CD4-positive, alpha-beta T cell treated with Interleukin-2 at 100 ng/mL for 4 hours (primary cell): ENCODE measurements at places on chromosomes 16 and 17.
A peak's percentile ranks its signal among the peaks of the same experiment; 100 is the strongest.

- no peak for DNase-seq
These were observed 7.2 kb downstream of the PLCG2 start for GRCh38 chr16:81786321-81786720.

- DNase-seq: no peak
These were observed 31.2 kb downstream of the CIBAR2 start for GRCh38 chr16:85081038-85081437.

GRCh38 chr17:57859601-57860413 is 10.0 kb upstream of the MRPS23 start:
- DNase-seq: no peak

DNA sequence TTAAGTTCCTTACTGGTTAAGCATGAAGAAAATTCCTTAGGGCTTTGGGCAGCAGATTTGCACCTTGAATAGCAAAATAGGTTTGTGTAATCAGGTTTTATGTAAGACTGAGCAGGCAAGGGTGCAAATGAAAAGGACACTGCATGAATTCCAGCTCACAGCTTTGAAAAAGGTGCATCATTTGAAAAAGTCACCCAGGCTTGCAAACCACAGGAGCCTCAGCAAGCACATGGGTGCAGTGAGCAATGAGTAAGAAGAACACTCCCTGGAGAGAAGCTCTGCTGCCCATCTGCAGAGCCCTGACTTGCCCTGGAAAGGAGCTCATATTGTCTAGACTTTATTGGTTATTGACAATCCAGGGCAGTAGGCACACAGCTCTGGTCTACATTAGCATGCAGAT is 165.6 kb upstream of the KCNJ16 start:
- DNase-seq: no peak

- peak; percentile 41 for DNase-seq
These were observed 90.7 kb upstream of the SMIM36 start for GRCh38 chr17:55601874-55602364.

- no peak for DNase-seq
These were observed 128.5 kb upstream of the HS3ST2 start for GRCh38 chr16:22685459-22685830.

- no peak for DNase-seq
These were observed 23.5 kb downstream of the UBALD1 start for GRCh38 chr16:4591191-4591590.

DNA sequence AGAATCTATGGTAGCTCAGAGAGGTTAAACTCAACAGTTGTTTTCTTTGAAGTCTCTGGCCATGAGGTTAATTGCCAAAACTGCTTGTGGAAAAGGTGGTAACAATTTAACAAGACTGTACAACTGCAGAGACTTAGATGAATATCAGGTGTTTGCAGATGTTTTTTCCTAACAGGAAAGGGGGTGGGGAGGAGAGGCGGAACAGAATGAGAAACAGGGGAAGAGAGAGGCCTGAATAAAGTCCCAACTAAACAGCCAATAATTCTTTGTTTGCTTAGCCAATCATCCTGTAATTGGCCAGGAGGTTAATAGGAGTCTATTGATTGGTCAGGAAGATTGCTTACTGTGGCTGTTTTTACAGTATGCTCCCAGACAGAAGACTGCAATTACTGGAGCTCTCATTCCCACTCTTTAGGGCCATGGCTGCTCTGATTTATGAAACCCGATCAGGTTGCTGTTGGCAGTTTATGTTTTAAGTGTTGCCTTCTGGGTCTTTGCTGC is 249.7 kb upstream of the TBX2 start:
- DNase-seq: no peak

- DNase-seq: peak; percentile 28
These were observed 736 bp downstream of the CNP start for GRCh38 chr17:41967141-41967920.

- DNase-seq: peak; percentile 10
These were observed 16.2 kb downstream of the CA4 start for GRCh38 chr17:60165971-60166370.

GRCh38 chr16:57566436-57566835 is 24.0 kb downstream of the ADGRG5 start:
- no peak for DNase-seq

DNA sequence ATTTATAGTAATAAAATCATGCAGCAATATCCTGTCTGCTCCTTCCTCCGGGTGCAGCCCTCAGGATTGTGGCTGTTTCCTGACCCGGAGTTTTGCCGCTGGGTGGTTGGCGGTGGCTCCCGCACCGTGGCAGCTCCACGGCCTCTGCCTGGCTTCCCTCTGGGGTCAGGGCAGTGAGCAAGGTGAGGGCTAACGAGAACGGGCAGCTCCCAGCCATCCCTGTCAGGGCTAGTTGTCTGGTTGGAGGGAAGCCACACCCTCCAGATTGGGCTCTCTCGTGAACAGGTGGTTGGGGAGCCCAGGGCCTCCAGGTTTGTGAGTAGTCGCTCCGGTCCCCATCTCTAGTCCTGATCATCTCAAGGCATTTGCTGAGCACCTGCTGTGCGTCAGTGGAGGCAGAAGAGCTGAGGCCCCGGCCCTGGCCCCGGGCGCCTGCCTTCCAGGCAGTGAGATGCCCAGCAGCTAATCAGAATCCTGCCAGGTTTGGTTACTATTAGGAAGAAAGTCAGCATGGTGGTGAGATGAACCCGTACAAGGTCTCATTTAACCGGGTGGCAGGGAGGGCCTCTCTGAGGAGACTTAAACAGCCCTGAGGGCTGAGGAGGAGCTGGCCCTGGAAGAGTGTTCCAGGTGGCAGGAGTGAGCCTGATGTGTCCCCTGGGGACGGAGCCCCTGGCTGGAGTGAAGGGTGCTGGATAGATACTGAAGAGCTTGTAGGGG is 2.3 kb upstream of the NUDT16L1 start:
- DNase-seq: no peak

GRCh38 chr16:76955629-76956028 is 235.4 kb upstream of the MON1B start:
- no peak for DNase-seq

DNA sequence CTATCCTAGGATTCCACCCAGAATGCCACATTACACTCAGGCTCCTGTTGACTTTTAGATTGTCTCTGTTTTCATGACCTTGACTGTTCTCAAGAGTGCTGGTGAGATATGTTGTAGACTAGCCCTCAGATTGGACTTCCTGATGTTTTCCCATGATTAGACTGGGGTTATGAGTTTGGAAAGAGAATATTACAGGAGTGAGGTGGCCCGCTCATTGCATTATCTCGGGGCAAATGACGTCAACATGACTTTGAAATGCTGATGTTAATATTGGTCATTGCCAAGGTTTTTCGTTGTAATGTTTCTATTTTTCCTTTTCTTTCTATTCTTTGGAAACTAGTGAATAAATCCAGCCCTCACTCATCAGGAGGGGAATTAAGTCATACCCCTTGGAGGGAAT is 355.7 kb upstream of the MON1B start:
- no peak for DNase-seq

GRCh38 chr16:13926464-13926863 is 6.5 kb downstream of the ERCC4 start:
- DNase-seq: no peak

- DNase-seq: no peak
These were observed 3.0 kb downstream of the ARHGDIA start for GRCh38 chr17:81867991-81868673.

- DNase-seq: no peak
These were observed 26.7 kb downstream of the KDM8 start for GRCh38 chr16:27229891-27230470.

GRCh38 chr17:8001976-8002720 is at the start of gene GUCY2D:
Gene GUCY2D, plus strand, starts transcription at chr17:8002615. Its CDS starts 433 bp downstream, at chr17:8003048.
- DNase-seq: no peak

- no peak for DNase-seq
These were observed 19.7 kb downstream of the NUP88 start for GRCh38 chr17:5399767-5400166.

DNA sequence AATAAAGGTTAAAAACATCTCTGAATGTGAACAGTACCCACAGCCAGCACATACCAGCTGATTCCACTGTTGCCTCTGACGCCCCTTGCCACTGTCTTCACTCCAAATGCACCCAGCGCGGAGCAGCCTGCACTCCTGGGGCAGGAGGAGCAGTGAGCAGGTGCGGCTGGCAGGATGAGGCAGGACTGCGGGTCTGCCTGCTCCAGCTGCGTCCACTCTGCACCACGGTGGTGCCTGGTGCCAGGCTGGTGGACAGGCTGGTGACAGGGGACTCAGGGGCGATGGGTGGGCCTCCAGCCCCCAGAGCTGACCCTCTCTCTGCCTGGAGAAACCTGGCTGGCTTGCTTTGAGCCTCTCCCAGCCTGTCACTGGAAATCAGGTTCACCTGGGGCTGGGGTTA is 9.4 kb downstream of the RAB40B start:
- no peak for DNase-seq

DNA sequence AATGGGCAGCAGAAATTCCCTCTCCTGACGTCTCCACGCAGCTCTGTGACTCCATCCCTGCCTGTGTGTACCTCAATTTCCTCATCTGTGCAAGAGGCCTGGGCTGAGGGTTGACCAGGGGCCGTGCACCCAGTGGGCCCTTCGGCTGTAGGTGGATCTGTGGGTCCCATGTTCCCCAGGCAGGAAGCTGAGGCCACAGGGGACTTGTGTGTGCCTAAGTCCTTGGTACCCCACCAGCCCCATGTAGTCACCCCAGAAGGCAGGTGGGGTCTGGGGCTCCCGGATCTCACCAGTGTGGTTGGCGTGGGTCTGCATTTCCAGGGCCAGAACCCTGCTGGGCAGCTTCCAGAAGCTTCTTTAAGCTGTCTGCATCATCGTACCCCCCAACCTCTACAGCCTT is 177.4 kb upstream of the GSE1 start:
- no peak for DNase-seq

DNA sequence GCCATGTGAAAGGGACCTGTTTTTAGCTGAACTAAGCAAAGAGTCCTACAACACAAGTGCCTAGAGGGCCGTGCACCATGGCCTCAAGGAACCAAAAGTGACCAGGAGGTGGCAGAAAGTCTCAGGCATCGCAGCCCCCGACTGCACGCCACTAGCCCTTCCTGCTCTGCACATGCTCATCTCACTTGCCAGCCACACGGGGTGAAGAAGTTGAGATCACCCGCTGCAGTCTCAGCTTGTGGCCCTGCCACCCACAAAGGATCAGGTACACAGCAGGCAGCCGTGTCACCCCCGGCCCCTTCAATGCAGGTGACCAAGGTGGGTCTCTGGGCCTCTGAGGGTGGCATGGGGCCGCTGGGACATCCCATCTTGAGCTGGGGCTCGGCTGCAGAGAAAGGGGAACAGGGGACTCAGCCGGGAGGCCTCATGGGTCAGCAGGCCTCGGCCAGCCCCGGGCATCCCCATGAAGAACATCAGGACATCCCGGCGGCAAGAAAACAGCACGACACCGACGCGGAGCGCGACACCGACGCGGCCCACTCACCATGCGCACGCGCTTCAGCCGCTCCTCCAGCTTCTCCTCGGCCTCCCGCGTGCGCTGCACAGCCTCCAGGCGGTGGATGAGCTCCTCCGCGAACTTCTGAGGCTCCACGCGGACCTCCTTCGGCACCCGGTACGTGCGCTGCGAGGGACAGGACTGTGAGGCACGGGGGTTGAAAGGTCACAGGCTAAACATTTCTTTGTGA is 21.0 kb downstream of the PDIA2 start:
- no peak for DNase-seq

DNA sequence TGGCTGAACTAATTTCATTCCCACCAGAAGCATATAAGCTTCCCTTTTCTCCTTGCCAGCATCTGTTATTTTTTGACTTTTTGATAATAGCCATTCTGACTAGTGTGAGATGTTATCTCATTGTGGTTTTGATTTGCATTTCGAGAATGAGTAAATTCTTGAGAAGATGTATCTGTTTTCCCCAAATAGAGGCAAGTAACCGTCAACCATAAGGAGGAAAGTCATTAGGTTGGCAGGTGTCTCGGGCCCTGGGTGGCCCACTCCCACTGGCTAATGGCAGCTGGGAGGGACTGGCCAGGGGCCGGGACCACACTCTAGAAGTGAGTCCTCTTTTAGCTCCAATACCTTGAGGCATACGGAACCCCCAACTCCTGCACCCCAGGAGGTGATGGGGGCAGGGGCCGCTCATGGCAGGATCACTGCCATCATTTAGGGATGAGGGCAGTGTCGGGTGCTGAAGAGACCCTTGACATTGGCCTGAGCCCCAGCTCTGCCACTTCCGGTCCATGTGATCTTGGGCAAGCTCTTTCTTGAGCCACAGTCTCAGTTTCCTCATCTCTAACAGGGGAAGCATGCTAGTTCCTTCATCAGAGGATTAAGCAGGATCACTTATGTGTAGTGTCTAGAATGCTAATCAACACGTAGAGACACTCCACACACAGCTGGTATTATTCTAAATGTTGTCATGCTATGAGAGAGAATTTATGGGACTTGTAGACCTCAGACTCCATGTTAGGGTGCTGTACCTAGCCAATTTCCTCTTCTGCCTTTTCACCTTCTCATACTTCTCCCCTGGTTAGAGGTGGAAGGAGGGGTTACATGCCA is 44.3 kb downstream of the RGS9 start:
- DNase-seq: peak; percentile 61

DNA sequence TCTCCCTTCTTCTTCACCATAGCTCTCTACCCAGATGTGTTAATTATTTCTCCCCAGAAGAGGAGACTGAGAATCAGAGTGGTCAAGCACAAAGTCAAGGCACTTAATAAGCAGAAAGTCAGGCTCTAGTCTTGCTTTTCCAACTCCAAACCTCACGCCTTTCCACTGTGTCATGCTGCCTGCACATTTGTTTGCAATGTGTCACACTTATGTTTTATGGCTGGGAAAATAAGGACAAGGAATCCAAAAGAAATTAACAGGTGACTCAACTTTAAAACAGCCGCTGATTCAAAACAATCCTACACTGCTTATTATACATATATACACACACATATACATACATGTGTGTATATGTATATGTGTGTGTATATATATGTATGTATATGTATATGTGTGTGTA is 255.7 kb upstream of the DYNLRB2 start:
- no peak for DNase-seq

DNA sequence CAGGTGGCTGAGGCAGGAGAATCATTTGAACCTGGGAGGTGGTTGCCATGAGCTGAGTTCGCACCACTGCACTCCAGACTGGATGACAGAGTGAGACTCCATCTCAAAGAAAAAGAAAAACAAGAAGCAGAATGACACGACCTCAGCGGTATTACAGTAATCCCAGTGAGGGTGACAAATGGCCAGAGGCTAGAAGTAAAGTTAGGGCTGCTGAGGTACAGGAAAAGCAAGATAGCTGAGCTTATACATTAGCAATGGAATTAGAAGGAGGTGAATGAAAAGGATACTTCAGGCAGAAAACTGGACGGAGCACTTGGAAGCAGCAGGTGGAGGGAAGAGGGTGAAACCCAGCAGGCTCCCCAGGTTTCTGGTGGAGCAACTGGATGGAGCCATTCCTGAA is 26.1 kb upstream of the AMZ2 start:
- no peak for DNase-seq

DNA sequence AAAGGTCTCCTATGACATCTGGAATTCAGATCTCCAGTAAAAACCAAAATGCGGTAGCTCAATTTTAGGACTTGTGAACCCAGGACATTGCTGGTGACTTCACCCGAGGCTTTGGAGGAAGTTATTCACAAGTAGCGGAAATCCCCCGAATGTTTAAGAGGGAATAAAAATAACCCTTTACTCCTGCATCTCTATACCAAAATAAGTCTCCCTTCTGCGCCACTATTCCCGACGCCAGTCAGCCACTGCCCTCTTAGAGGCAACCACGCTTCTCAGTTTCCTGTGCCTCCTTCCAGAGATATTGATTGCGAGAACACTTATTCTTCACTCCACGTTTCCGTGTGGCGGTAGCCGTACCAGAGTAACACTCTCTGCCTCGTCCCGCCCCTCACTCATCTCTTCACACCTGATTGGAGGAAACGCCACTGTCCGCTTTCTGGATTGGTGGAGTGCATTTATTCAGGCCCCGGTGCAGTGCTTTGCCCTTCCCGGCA is 27.4 kb downstream of the EMP2 start:
- DNase-seq: peak; percentile 55
